ENCODE measurements at places on chromosomes 5 and 9.

- DNase-seq = no peak
Observed at GRCh38 chr5:177997846-177998245, 1.8 kb upstream of the PROP1 start.

DNA sequence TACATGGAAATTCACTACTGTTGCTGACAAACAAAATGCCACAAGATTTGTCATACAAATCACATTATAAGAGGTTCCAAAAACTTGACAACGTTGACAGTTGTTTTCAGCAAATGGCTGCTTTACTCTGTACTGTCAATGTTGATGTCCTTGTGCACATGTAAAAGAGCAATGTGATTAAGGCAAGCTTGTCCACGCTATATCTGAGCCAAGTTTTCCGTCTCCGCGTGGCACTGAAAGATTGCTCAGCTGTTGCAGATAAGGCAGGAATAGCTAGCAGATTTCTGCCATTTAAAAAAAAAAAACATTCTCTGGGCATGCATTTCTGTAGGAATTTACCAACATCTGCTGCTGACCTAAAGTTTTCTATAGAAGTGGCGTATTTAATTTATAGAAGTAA is 46.4 kb upstream of the MEF2C start:
- DNase-seq = no peak

DNA sequence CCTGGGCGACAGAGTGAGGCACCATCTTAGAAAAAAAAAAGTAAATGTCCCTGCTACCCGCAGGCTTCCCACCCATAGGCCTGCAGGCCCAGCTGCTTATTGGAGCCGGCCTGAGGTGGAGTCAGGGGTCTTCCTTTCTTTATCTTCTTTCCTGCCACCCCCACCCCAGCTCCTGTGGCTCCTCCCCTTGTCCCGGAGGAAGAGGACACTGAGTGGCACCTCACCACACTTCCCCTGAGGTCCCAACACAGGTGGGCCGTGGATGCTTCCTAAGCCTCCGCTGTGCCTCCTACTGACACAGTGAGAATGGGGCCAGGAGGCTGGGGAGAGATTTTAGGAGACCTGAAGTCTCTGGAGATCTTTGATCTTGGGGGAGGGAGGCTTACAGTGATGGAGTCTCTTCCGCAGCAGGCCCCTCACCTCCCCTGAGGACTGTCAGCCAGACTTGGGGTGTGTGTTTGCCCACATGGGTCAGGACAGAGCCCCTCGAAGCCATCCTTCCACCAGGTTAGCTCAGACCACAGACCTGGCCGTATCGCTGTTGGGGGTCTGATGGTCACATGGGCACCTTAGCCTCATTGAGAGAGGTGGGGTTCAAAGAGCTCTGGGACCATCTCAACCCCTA is 135.4 kb upstream of the IER5L start:
- no peak for DNase-seq

- no peak for DNase-seq
Observed at GRCh38 chr9:122827761-122828093, 661 bp downstream of the PDCL start.

- no peak for DNase-seq
Observed at GRCh38 chr9:114757395-114757794, 48.4 kb downstream of the TNFSF15 start.

- peak; percentile 79 for DNase-seq
Observed at GRCh38 chr5:80867233-80867632, 92.9 kb upstream of the RASGRF2 start.

GRCh38 chr5:81552852-81553566 is 159.1 kb upstream of the ACOT12 start:
- no peak for DNase-seq

GRCh38 chr9:96619124-96619465 is 548 bp downstream of the CDC14B start:
- DNase-seq = no peak

DNA sequence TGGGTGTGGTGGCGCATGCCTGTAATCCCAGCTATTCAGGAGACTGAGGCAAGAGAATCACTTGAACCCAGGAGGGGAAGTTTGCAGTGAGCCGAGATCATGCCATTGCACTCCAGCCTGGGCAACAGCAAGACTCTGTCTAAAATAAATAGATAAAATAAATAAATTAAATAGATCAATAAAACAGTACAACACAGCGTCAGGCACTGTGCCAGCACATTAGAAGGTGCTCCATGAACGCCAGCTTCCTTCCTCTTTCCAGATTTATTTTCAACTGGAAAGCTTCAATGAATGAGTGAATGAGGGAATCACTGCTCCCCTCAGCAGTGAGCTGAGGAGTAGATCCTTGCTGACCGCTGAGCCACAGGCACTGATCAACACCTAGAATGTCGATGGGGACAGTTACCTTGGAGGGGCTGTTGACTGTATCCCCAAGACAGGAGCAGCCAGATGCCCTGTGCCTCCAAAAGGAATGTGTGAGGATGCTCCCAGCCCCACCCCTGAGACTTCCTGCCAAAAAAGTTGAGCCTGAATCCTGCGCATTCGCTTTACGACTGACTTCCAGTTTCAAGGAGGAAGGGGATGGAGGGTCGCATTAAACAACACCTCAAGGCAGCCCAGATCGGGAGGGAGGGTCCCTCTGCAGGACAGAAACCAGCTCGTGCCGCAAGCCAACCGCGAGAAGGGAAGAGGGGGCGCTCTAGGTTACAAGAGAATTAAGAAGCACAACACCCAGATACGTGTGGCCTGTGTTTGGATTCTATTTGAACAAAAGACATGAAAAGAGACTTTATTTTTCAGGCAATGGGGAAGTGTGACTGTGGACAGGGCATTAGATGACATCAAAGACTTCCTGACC is 54.0 kb upstream of the CNOT6 start:
- DNase-seq = peak; percentile 48

DNA sequence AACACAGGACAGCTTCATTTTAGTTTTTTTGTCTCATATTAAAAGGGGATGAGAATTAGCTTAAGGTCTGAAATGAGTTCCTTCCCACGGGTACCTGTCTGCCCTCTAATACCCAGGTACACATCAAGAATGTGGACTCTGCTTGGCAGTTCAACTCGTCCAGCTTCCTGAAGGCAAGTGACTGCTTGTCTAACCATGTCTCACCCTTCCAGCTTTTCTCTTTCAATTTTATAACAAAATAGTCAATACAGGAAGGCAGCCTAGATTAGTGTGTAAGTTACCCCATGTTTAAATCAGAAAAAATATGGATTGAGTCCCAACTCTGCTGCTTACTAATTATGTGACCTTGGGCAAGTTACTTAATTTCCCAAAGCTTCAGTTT is 50.5 kb upstream of the C5orf46 start:
- DNase-seq = no peak

DNA sequence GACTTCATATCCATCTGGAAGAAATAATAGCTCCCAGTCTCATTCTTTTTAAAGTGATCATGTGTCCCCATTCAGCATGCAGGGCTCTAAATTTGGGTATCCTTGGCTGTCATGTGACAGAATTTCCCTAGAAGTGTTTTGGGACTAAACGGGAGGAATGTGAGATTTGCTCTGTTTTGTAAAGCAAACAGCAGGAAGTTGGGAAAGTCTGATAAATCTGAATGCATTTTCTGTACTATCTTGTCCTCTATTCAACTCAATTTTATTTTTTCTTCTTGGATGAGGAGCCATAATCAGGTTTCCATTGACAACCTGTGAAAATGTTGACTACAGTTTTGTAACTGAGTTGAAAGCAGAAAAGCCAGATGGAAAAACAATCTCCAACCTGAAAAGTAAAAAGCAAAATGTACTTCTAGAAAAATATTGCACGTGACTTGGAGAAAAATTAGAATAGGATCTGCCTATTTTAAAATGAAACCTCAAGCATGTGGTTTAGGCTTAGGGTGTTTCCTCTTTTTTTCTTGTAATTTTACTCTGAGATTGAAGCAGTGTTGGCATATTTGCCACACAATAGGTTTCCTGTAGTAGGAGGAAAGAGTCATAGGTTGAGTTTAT is 76.2 kb upstream of the IL6ST start:
- peak; percentile 84 for DNase-seq

DNA sequence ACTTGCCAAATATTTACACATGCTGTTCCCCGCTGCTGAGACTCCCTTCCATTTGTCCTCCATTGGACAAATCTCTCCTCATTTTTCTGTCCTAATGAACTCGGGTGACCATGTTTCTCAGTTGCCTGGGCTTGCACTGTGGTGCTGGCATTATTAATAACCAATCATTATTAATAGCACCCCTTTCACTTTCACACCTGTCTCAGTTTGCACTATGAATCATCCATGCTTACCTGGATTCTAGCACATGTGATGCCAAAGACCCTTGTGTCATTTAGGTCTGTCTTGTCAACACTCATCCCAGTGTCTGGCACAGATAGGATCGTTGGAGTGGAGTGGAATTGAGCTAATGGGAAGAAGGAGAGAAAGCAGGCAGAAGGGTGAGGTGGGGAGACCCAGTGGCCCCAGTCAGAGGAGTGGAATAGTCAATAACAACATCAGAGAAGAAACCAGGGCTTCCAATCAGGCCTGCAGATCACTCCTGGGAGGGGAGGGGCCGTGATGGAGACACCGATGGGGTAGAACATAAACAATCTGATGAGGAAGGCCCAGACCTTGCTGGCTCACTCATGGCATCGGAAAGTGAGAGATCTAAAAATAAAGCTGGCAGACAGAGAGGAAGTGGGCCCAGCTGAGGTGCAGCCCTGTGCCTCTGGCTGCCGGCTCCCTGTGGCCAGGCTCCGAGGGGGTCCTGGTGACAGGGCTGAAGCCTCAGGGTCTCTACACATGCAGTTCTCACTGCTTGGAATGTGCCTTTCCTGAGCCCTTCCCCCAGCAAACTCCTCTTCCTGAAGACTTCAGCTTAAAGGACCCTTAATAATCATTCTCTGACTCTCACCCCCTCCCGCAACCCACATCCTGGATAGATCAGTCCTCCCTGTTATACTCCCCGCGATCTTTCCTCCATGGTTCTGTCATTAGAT is 33.5 kb upstream of the CRB2 start:
- DNase-seq = peak; percentile 68

DNA sequence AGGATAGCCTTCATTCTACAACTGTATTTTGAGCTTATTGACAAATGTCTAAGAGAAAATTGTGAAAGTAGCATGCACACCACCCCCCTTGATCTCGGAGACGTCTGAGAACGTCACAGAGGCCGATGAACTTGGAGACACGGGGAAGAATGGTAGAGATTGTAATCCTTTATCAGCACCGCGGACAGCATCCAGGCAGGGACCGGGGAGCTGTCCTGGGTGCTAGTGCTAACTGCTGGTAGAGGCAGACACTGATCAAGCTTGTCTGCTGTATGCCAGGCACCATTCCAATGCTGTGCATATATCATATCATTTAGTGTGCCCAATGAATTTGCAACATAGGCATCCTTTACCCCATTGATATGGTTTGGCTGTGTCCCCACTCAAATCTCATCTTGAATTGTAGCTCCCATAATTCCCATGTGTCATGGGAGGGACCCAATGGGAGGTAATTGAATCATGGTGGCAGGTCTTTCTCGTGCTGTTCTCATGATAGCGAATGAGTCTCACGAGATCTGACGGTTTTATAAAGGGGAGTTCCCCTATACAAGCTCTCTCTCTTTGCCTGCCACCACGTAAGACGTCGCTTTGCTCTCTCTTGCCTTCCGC is 98.8 kb downstream of the LHX2 start:
- DNase-seq = peak; percentile 28

DNA sequence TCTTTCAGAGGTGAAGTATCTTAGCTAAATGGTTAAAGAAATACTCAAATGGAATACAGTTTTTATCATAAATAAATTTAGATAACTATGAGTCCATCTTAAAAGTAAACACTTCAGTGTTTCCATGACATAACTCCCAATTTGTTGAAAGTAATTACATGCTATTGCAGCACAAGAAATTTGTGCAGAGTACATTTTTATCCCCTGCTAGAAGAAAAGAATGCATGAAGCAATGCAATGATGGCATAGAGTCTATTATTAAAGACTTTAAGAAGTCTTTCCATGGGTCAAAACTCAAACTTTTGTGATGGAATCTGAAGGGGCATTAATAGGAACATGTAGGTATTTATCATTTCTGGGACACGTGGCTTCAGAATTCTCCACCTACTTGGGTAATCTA is 106.6 kb upstream of the DPYSL3 start:
- DNase-seq = no peak

GRCh38 chr9:81656004-81656403 is 33.3 kb downstream of the TLE1 start:
- DNase-seq = no peak

DNA sequence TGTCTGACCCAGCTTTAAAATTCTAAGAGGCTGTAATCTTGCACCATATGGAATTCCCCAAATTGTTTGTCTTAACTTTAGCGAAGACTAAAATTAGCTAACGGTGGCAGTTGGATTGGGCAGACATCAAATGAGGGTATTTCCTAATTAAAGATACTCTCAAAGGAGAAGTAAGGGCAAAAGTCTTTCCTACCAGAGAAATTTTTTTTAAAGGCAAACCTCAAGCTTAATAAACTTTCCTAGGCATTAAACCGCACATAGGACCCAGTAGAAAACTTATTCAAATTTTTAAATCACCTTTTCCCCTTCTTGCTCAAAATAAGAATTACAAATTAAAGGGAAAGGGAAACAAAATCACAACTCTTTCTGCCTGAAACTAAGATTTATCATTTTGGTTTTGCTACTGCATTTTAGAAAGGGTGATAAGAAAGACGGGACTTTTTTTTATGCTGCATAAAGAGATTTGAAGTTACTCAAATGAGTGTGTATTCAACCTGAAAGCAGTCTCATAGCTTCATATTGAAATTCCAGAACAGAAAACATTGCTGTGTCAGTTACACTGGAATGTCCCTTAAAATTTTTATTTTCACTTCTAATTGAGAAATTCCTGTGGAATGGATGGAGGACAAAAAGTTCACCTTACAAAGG is 189.1 kb upstream of the PTGER4 start:
- DNase-seq = peak; percentile 83

GRCh38 chr9:122406070-122406890 is 35.5 kb downstream of the PTGS1 start:
- no peak for DNase-seq

DNA sequence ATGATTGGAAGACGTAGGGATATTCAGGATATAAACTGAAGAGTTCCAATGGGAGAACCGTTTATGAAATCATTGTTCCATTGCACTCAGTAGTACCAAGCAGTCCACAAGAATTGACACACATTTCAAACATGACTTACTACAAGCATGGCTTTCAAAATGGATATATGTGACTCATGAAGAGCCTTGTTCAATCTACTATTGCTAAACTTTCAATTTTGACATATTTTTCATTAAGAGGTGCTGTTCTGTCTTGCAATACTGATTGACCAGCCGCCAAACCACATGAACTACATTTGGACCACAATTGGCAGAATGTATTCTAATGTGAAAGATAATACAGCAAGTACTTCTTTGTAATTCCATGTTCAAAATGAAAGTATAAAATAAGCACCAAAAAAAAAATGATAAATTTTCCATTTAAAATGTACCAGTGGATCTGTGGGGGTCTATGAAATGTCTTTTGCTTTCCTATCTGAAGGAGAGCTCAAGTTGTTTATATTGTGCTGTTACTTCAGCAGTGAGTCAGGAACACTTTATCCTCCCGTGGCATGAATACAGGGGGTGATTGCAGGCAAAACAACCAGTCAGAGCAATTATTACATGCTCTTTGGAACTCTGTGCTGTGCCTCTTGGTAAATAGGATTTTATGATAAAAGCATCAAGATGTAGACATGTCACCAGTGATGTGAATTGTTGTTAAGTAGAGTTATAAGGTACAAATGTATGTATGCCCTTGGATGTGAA is 366.0 kb downstream of the ARRDC3 start:
- DNase-seq = no peak

GRCh38 chr9:132019702-132020101 is 60.0 kb downstream of the MED27 start:
- DNase-seq = no peak

GRCh38 chr9:22645893-22646292 is 199.3 kb downstream of the DMRTA1 start:
- no peak for DNase-seq
